IgD-negative memory B cell (primary cell): ENCODE measurements at places on chromosomes 16 and 17. TPM values are rescaled to one million over a fixed set of nuclear protein-coding genes. Genes with fewer than 3 reads are reported as not detected.

BCAR1 gene
- polyA plus RNA-seq, result not detected

TEX19 gene
- 0.36 TPM for polyA plus RNA-seq

PIGS gene
- 48.4 TPM for polyA plus RNA-seq

TP53TG3F gene
- polyA plus RNA-seq, result not detected

ZNF23 gene
- polyA plus RNA-seq, result 6.5 TPM

FOXN1 gene
- polyA plus RNA-seq, result not detected

CHST4 gene
- not detected for polyA plus RNA-seq

SRP68 gene
- polyA plus RNA-seq, result 58.7 TPM

TCAP gene
- polyA plus RNA-seq, result not detected

TBC1D3 gene
- not detected for polyA plus RNA-seq

SPN gene
- 11.0 TPM for polyA plus RNA-seq

PPP1R1B gene
- polyA plus RNA-seq, result not detected

KRT34 gene
- polyA plus RNA-seq, result not detected

OTOP2 gene
- not detected for polyA plus RNA-seq

SAMD14 gene
- polyA plus RNA-seq, result 0.15 TPM

SLC16A11 gene
- 3.4 TPM for polyA plus RNA-seq

RBFOX1 gene
- not detected for polyA plus RNA-seq

HCRT gene
- polyA plus RNA-seq, result not detected

UNC119 gene
- polyA plus RNA-seq, result 69.5 TPM

HSPB9 gene
- 0.15 TPM for polyA plus RNA-seq

TPPP3 gene
- not detected for polyA plus RNA-seq

SNX20 gene
- 44.6 TPM for polyA plus RNA-seq

C17orf107 gene
- polyA plus RNA-seq, result 1.0 TPM

CMTM4 gene
- 0.19 TPM for polyA plus RNA-seq

LRRC36 gene
- polyA plus RNA-seq, result not detected

SLFN14 gene
- polyA plus RNA-seq, result not detected

SECTM1 gene
- polyA plus RNA-seq, result 0.83 TPM

RAB11FIP4 gene
- 21.0 TPM for polyA plus RNA-seq

MARVELD3 gene
- polyA plus RNA-seq, result not detected

P2RX1 gene
- 2.4 TPM for polyA plus RNA-seq

KRT16 gene
- not detected for polyA plus RNA-seq

NUDT7 gene
- 8.8 TPM for polyA plus RNA-seq

SULT1A2 gene
- polyA plus RNA-seq, result not detected

KRT17 gene
- polyA plus RNA-seq, result not detected

HOXB7 gene
- polyA plus RNA-seq, result not detected

IGSF6 gene
- polyA plus RNA-seq, result 0.31 TPM

CPD gene
- polyA plus RNA-seq, result 2.3 TPM

RND2 gene
- 0.05 TPM for polyA plus RNA-seq

TBC1D3I gene
- not detected for polyA plus RNA-seq

CA4 gene
- polyA plus RNA-seq, result not detected

COPRS gene
- polyA plus RNA-seq, result 35.4 TPM

CIAPIN1 gene
- 41.2 TPM for polyA plus RNA-seq

ZNF319 gene
- 11.0 TPM for polyA plus RNA-seq

KRT10 gene
- 201 TPM for polyA plus RNA-seq

FOXL1 gene
- polyA plus RNA-seq, result not detected

MEFV gene
- not detected for polyA plus RNA-seq

MMP2 gene
- not detected for polyA plus RNA-seq

GPR139 gene
- polyA plus RNA-seq, result not detected

SYCE1L gene
- polyA plus RNA-seq, result 1.1 TPM

CCT6B gene
- polyA plus RNA-seq, result 2.8 TPM

CD300H gene
- 0.61 TPM for polyA plus RNA-seq

CDH1 gene
- polyA plus RNA-seq, result not detected
